ENCODE measurements at places on chromosomes 11 and 22. TPM values are rescaled to one million over a fixed set of nuclear protein-coding genes. Genes with fewer than 3 reads are reported as not detected.

GRCh38 chr22:28930357-28931007, 47.1 kb downstream of the ZNRF3 start:
- no peaks in the 10 kb centered on the region for H3K27me3 ChIP-seq
- no peak overlapping the region for H3K4me3 ChIP-seq
- no peak overlapping the region for H3K27ac ChIP-seq

GRCh38 chr11:19092342-19092741, 24.6 kb upstream of the ZDHHC13 start:
- peaks cover 42% of the 10 kb centered on the region for H3K4me1 ChIP-seq
- H3K36me3 ChIP-seq: no peaks in the 10 kb centered on the region
- H3K4me3 ChIP-seq: no peak overlapping the region
- H3K27me3 ChIP-seq: no peaks in the 10 kb centered on the region
- no peak overlapping the region for H3K27ac ChIP-seq

CENPM gene
- 75.9 TPM for total RNA-seq

DNA sequence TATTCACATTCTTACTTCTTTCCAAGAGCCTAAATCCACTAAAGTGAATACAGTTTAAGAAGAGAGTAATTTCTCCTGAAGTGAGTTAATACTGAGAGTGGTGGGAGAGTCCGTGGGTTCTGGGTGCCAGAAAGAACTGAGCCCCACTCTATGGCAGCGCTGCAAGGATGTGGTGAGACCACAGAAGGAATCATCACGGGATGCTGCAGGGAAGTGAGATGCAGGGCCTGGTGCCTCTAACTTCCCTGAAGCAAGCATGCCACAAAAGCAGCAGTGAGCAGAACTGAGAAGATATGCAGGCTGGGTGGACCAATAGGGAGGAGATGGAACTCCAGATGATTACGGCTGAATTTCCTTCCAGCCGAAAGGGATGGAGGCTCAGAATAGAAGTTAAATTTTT, 5.0 kb upstream of the MMP12 start:
- no peaks in the 10 kb centered on the region for H3K36me3 ChIP-seq
- no peak overlapping the region for H3K4me3 ChIP-seq
- no peaks in the 10 kb centered on the region for H3K4me1 ChIP-seq
- H3K27me3 ChIP-seq: no peaks in the 10 kb centered on the region
- H3K27ac ChIP-seq: no peak overlapping the region

SYT12 gene
- total RNA-seq: 5.1 TPM

All from PC-3 (cell line).